ENCODE measurements at places on chromosomes 3 and 15.

- DNase-seq: no peak
Observed at GRCh38 chr3:30779686-30780287, 114.7 kb downstream of the GADL1 start.

- DNase-seq: no peak
Observed at GRCh38 chr15:72682772-72683171, 3.2 kb downstream of the HIGD2B start.

DNA sequence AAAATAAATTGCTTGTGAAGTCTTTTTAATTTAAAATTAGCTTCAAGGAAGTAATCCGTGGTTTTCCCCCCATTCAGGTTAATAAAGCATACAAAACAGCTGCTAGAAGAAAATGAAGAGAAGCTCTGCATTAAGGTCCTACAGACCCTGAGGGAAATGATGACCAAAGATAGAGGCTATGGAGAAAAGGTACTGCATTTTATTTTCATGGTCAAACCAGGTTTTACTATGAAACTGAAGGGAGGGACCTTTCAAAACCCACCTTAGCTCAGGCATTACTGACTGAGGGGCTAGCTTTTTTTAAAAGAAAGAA, 218.5 kb downstream of the ITPR1 start:
- no peak for DNase-seq

DNA sequence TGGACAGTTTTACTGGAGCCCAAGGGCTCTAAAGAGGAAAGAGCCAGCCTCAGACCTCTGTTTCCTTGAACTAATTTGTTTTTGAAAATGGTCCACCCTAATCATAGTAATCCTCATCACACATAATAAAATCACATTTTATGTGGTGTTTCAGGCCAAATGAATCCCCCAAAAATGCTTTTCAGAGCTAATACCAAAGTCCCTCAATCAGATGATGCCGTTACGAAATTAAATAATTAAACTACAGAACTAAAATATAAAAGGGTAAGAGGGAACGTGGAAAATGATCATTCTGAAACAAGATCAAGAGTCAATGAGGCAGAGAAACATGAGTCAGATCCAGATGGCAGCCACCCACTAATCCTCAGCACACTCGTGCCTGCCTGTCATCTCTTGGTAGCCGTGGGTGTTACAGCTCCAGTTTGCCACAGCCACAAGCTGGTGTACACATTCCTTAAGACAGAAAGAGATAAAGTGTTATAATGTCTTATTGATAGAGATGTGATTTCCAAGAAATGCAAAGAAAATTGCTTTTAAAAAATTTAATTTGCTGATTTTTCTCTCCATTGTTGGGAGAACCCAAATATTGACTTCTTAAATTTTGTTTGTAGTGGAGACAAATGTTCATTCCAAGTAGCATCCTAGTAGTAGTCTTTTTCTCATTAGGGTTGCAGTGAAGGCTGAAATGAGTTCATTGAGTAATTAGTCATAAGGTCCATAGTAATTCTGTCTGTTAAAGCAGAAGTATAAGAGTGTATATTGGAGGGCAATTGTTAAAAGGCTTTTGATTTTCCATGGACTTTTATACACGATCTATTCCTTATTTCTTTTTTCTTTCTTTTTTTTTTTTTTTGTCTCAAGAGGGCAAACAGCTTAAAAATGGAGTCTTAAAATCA, 104.2 kb downstream of the AGBL1 start:
- DNase-seq: no peak

- DNase-seq: no peak
Observed at GRCh38 chr3:143166376-143166775, 46.8 kb downstream of the CHST2 start.

- no peak for DNase-seq
Observed at GRCh38 chr3:127217596-127218453, 24.9 kb downstream of the PRR23E start.

- no peak for DNase-seq
Observed at GRCh38 chr3:188559072-188559429, 405.1 kb downstream of the LPP start.

DNA sequence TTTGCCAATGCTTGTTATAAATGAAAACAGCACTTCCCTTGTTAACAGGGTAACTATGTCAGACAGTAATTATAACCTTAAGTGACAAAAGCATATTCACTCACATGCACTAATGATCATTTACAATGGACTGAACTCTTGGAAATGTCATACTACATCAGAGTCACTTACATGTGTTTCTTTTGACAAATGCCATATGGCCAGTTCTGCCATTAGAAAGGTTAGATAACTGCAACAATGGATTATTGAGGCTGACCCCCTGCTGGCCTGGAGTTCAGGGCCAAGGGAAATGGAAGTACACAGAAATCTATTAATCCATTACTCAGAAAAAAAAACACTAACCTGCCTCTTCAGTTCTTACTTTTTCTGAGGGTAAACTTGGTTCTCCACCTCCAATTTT, 313.4 kb downstream of the CNTN3 start:
- no peak for DNase-seq

DNA sequence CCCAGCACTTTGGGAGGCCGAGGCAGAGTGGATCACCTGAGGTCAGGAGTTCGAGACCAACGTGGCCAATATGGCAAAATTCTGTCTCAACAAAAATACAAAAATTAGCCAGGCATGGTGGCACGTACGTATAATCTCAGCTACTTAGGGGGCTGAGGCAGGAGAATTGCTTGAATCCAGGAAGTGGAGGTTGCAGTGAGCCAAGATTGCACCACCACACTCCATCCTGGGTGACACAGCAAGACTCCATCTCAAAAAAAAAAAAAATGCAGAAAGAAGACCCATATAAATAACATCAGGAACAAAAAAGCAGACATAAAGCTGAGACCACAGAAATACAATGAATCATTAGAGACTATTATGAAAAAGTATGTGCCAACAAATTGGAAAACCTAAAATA, 235.2 kb upstream of the VEPH1 start:
- DNase-seq: no peak

DNA sequence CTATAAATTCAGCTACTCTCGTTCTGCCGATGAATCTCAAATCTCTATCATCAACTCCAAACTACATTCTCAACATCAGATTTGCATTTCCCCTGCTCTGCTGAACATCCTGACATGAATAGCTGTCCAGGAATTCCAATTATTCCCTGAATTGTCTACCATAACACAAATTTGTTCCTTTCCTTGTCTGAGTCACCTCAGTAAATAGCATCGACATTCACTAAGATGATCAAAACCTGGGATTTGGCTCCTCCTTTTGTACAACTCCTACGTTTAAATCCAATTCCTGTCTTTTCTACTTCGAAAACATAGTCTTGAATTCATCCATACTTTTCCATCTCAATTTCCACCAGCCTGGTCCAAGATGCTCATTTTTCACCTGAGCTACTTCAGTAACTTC, 107.0 kb downstream of the GREM1 start:
- DNase-seq: no peak

GRCh38 chr3:178496911-178497310, 39.3 kb upstream of the KCNMB2 start:
- DNase-seq: no peak

DNA sequence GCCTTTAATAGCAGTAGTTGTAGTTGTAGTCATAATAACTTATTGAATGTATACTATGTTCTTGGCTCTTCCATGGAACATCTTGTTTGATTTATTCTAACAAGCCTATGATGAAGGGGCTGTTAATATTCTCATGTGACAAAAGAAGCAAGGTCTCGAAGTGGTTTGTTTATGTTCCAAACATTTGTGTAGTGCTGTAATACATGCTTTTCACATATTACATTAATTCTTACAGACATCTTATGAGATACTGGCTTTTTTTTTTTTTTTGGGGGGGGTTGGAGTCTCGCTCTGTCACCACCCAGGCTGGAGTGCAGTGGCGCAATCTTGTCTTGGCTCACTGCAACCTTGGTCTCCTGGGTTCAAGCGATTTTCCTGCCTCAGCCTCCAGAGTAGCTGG, 252.3 kb downstream of the PTPRG start:
- DNase-seq: no peak

DNA sequence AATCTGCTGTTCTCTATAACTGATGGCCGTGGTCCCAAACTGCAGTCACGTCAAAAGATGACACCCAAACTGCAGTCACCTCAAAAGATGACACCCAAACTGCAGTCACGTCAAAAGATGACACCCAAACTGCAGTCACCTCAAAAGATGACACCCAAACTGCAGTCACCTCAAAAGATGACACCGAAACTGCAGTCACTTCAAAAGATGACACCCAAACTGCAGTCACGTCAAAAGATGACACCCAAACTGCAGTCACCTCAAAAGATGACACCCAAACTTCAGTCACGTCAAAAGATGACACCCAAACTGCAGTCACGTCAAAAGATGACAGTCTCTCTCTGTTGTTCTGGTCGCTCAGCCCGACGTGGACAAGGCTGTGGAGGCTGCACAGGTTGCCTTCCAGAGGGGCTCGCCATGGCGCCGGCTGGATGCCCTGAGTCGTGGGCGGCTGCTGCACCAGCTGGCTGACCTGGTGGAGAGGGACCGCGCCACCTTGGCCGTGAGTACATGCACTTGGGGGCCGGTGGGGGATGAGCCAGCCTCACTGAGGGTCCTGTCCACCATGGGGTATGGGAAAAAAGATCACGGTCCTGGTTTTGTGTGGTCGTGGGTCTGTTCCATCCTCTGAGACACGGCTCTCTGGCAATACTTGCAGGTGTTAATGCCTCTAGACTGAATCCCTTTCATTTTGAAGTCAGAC, 7.7 kb downstream of the ALDH1A3 start:
- no peak for DNase-seq

GRCh38 chr15:89611317-89611716, 36.0 kb downstream of the TICRR start:
- no peak for DNase-seq

Data from cortex of kidney (tissue), 1 donor.